ENCODE measurements at places on chromosomes 16 and 17. TPM values are rescaled to one million over a fixed set of nuclear protein-coding genes. Genes with fewer than 3 reads are reported as not detected.

WNK4 gene
- 3.5 TPM for total RNA-seq

CCL4 gene
- not detected for total RNA-seq

HS3ST2 gene
- total RNA-seq = not detected

MT1X gene
- 154 TPM for total RNA-seq

SMIM5 gene
- 0.28 TPM for total RNA-seq

ACSM2A gene
- total RNA-seq = not detected

DNAH17 gene
- 0.28 TPM for total RNA-seq

SNF8 gene
- total RNA-seq = 217 TPM

HS3ST3A1 gene
- 4.8 TPM for total RNA-seq

CNEP1R1 gene
- 36.9 TPM for total RNA-seq

KRTAP9-4 gene
- total RNA-seq = not detected

GRAP gene
- total RNA-seq = 0.58 TPM

All from regular cardiac myocyte (primary cell).